ENCODE measurements at places on chromosomes 7 and 10.

- DNase-seq = no peak
Observed at GRCh38 chr7:21029006-21029405, 242.3 kb upstream of the SP8 start.

DNA sequence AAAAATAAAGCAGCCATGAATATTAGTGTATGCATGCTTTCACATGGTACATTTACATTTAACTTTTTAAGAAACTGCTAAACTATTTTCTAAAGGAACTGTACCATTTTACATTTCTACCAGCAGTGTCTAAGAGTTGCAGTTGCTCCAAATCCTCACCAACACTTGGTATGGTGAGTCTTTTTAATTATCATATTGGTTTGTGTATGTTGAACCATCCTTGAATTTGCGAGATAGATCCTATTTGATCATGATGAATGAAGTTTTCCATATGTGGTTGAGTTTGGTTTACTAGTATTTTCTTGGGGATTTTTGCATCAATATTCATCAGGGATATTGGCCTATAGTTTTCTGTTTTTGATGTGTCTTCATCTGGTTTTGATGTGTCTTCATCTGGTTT is 1057.2 kb downstream of the LRMDA start:
- DNase-seq = no peak

DNA sequence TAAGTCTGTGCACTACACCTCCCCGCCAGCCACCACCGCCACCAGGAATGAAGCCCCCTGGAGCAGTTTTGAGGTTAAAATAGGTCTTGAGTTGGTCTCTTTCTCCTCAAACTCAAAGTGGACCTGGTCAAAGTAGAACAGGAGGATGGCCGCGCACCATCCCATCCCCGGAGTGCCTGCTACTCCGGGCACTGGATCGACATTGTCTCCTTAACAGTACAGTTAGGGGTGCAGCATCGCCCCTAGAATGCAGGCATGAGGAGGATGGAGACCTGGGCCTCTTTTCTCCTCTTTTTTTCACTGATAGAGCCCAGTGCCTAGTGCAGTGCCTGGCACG is 145.5 kb downstream of the SLIT1 start:
- DNase-seq = no peak

DNA sequence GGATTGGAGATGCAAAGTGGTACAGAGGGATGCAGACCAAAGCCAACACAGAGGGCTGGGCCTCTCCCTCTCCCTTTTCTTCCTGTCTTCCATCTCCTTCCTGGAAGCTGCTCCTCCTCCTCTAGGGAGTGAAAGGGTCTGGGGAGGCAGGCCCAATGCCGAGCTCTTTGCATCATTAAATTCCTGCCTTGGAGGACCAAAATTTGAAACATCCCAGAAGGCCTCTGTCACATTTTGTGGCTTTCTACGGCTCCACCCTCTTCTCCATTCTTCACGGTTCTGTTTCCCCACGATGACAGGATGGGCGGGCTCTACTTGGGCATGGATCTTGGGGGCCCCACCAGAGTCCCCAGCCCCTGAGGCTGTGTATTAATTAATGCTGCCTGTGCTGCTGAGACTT is 76.4 kb downstream of the NEURL1 start:
- DNase-seq = no peak

GRCh38 chr7:139426258-139427028 is 57.0 kb downstream of the KLRG2 start:
- no peak for DNase-seq

DNA sequence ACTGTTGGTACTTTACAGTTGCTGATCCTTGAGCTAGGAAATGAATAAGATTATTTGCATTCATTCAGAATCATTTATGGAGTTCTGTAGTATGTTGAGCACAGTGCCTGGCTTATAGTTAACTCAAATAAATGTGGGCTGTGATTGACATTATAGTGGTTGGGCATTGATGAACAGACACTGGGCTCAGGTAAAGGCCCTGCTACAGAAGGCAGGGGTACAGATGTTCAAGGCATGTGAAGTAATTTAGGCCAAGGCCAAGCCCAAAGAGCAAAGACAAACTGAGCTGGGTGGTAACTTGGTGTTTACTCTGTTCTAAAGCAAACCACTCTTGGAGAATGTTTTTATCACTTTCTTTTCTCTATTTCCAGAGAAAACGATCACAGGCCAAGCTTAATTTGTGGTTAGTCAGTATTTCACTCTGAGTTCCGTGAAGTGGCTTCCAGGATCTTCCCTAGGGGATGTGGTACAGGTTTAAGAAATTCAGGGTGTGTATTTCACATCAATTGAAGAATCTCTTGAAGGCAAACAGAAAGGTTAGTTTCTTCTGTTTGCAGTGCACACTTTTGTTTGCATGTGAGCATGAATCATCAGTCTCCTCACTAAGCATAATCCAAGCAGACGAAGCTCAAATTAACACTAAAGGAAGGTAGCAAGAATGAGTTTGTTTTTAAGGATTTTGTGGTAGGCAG is 113.9 kb upstream of the PRR15 start:
- DNase-seq = no peak

GRCh38 chr7:27103489-27104226 is 1.2 kb upstream of the HOXA2 start:
- no peak for DNase-seq

GRCh38 chr7:2355705-2356008 is 1.0 kb downstream of the EIF3B start:
- DNase-seq = no peak

DNA sequence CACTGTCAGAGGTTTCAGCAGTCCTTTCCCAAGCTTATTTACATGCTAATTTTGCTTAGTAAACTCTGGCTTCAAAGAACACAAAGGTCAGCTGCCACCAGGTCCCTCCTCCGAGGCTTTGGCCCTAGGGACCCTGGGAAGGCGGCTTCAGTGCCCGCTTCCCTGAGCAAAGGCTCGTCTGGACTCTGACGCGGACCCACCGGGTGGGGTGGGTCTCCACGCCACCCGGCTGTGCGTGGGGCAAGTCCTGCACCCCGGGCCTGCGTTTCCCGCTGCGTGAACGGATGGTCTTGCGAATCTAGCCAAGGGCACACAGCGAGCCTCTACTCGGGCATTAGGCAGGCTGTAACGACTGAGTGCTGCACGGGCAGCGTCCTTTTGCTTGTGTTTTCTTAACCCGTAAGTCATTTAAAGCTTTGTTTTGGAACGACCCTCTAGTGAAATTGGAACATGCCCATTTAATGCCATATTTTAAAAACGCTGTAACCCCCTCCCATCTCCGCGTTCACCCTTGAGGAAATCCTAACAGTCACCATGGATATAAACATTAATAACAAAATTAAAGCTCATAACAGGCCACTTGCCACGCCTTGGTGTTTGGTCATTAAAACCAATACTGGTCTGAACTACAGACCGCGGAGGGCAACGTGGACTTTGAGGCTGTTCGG is 828 bp downstream of the BNIP3 start:
- DNase-seq = no peak

GRCh38 chr7:26959290-26959689 is 94.9 kb upstream of the SKAP2 start:
- DNase-seq = no peak

GRCh38 chr7:88759230-88760135 is at the start of gene ZNF804B:
TSS of gene ZNF804B (plus strand) at chr7:88759700. CDS start at chr7:88759977, 277 bp downstream.
- peak; percentile 35 for DNase-seq

DNA sequence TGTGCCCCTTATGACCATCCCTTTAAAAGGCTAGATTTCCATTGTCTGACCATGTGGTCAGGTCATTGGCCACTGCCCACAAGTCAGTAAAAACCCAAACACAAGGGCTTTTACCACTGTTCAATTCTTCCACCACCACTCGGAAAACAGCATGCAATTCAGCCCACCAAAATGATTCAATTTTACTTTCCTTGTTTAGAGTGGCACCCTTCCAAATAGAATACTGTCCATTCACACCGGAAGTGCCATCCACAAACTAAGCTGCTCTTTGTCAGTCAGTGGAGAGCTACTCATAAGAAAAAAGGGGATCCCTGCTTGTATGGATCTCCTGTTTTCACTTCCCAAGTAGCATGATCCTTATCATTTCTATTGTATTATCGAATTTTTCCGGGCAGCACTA is 350.7 kb upstream of the MBL2 start:
- DNase-seq = no peak
